Progenitor cell of endocrine pancreas (in vitro differentiated cells): ENCODE measurements at places on chromosomes 3 and 15. TPM values are rescaled to one million over a fixed set of nuclear protein-coding genes. Genes with fewer than 3 reads are reported as not detected.

DNA sequence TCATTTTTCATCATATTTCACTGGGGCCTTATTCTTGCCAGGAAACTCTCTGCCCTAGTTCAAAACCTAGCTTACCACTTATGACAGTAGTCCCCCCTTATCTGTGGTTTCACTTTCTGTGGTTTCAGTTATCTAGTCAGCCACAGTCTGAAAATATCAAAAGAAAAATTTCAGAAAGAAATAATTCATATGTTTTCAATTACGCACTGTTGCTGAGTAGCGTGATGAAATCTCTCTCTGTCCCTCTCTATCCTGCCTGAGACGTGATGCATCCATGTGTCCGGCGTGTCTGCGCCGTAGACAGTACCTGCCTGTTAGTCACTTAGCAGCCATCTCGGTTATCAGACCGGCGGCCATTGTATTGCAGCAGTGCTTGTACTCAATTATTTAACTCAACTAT, 369.9 kb upstream of the MCTP2 start:
- no peak for DNase-seq
- H3K4me1 ChIP-seq: no peaks in the 10 kb centered on the region
- H3K27me3 ChIP-seq: peaks cover 14% of the 10 kb centered on the region
- no peaks in the 10 kb centered on the region for H3K36me3 ChIP-seq
- H3K27ac ChIP-seq: no peak overlapping the region

- no peaks in the 10 kb centered on the region for H3K36me3 ChIP-seq
- H3K27me3 ChIP-seq: no peaks in the 10 kb centered on the region
- no peak overlapping the region for H3K4me3 ChIP-seq
- no peak overlapping the region for H3K27ac ChIP-seq
Measured at GRCh38 chr15:62894322-62895085, 148.0 kb upstream of the TPM1 start.

- H3K27ac ChIP-seq: no peak overlapping the region
- H3K4me1 ChIP-seq: no peaks in the 10 kb centered on the region
- H3K27me3 ChIP-seq: no peaks in the 10 kb centered on the region
- H3K36me3 ChIP-seq: no peaks in the 10 kb centered on the region
Measured at GRCh38 chr3:17579289-17580031, 163.0 kb downstream of the TBC1D5 start.

DNA sequence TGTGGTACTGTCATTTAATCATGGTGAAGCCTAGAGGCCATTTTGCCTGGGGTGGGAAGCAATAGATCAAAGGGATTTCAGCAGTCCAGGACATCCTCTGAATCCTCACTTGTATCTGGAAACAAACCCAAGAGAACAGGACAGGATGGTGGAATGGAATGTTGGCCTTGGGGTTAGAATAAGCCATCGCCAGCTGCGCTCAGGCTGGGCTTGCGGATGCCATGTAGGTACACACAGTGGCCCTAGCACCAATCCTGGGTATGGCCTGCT, 76.5 kb upstream of the ALDH1A3 start:
- no peak overlapping the region for H3K4me3 ChIP-seq
- no peak overlapping the region for H3K27ac ChIP-seq
- H3K36me3 ChIP-seq: no peaks in the 10 kb centered on the region
- DNase-seq: no peak

DNA sequence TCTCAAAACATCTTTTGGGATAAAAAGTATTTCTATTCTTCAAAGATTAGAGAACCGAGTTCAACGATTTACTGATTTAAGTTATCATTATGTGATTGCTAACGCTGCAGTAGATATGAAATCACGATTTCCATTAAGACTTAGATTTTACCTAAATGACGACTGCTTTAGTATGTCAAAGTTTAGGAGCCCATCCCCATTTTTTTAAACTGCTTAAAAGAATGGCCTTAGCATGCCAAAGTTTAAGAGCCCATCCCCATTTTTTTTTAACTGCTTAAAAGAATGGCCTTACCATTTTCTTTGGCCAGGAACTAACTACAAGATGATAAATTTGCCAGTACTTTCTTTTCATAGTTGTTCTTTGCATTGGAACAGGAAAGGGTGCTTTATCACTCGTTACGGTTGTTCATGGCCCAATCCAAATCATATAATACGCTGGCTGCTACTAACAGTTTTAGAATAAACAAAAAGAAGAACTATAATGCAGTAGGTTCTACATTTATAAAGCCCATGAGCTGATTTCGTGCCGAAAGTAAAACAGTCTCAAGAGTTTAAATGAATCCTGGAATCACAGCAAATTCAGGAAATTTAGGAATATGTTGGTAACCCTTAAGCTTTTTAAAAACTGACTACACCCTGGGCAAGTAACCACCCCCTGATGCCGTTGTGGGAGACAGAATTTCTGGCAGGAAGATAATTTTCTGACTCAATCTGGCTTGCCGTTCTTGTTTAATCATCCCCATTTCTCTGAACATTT, 869 bp upstream of the TSC22D2 start:
- H3K4me3 ChIP-seq: peak overlapping the region; percentile 95
- H3K27me3 ChIP-seq: no peaks in the 10 kb centered on the region
- peaks cover 18% of the 10 kb centered on the region for H3K4me1 ChIP-seq
- peaks cover 1% of the 10 kb centered on the region for H3K36me3 ChIP-seq

GRCh38 chr3:178174201-178174915, 361.9 kb upstream of the KCNMB2 start:
- no peaks in the 10 kb centered on the region for H3K36me3 ChIP-seq
- no peak overlapping the region for H3K27ac ChIP-seq
- H3K27me3 ChIP-seq: no peaks in the 10 kb centered on the region
- peaks cover 1% of the 10 kb centered on the region for H3K4me1 ChIP-seq

- no peak for DNase-seq
- H3K36me3 ChIP-seq: peaks cover 5% of the 10 kb centered on the region
- H3K27me3 ChIP-seq: no peaks in the 10 kb centered on the region
- peaks cover 2% of the 10 kb centered on the region for H3K4me1 ChIP-seq
Measured at GRCh38 chr3:198028718-198029117, 68.7 kb downstream of the LMLN start.

The RETNLB gene
- total RNA-seq: not detected in 2 replicates

GRCh38 chr3:147414390-147415138, 5.4 kb downstream of the ZIC1 start:
- peak overlapping the region; percentile 5 for H3K27ac ChIP-seq
- peaks cover 7% of the 10 kb centered on the region for H3K4me1 ChIP-seq
- H3K27me3 ChIP-seq: peaks cover 91% of the 10 kb centered on the region
- no peaks in the 10 kb centered on the region for H3K36me3 ChIP-seq
- H3K4me3 ChIP-seq: no peak overlapping the region
- no peak for DNase-seq

The EIF4E3 gene
- 11.9 and 12.1 TPM in 2 replicates for total RNA-seq

DNA sequence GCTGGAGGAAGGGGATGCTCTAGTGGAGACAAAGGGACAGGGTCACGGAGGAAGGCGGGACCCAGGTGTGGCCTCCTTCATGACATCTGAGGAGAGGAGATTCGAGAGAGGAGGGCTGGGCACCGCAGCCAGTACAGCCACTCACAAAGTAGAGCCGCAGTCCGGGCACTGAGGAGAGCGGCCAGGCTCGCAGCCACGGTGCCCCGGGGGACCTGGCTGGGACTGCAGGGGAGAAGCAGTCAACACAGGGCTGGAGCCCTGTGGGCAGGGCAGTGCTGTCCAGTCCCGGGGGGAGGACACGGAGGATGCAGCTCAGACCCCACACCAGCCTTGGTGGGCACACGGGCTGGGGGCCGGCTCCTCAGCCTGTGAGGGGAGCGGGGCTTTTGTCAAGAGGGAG, 40.3 kb downstream of the HMCES start:
- H3K36me3 ChIP-seq: no peaks in the 10 kb centered on the region
- no peak overlapping the region for H3K4me3 ChIP-seq
- peaks cover 3% of the 10 kb centered on the region for H3K4me1 ChIP-seq
- no peak overlapping the region for H3K27ac ChIP-seq
- H3K27me3 ChIP-seq: no peaks in the 10 kb centered on the region

- DNase-seq: no peak
- no peak overlapping the region for H3K4me3 ChIP-seq
- H3K36me3 ChIP-seq: no peaks in the 10 kb centered on the region
- H3K27ac ChIP-seq: no peak overlapping the region
Measured at GRCh38 chr3:196192524-196193051, 18.6 kb downstream of the ZDHHC19 start.

DNA sequence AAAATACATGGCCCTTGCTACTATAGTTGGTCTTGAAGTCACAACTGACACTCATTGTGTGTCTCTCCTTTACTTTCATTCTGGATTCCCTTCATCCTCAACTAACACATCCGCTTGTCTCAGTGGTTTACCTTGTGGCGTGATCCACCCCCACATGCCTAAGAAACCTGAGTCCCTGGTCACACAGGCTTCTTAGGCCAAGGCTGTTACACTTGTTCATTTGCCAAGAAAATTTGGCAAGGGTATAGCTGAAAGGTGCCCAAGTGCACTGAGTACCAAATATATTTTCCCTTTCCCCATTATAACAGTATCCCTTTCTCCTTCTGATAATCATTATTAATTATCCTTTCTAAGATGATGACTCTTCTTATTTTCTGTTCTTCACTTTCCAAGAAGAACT, 207.6 kb upstream of the STAC start:
- peaks cover 2% of the 10 kb centered on the region for H3K4me1 ChIP-seq
- H3K27me3 ChIP-seq: peaks cover 2% of the 10 kb centered on the region
- H3K36me3 ChIP-seq: no peaks in the 10 kb centered on the region
- no peak overlapping the region for H3K27ac ChIP-seq

The KBTBD13 gene
- not detected in 2 replicates for total RNA-seq

DNA sequence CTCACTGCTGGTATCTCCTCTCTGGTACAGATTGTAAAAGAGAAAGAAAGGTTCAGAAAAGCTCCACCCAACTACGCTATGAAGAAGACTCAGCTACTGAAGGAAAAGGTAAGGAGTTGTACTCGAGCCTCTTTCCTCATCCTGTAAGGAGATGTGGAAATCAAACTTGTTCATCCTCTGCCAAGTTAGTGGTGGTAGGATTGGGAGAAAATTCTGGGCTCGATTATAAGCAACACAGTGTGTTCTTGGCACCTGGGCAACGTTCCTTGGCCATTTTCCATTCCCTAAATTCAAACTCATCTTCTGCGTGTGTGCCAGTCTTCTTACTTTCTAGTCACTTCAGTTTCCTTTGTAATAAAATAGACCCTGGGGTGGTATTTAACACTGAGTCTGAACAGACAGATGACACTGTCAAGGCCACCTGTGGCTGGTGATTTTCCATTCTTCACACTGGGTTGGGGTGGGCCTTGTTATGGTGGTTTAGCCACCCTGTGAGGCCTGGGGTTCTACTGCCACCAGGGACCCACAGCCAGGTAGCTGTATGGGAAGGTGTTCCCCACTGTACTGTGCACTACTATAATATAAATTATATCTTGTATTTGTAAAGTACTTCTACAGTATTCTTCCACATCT, 17.1 kb upstream of the ITPKA start:
- H3K4me3 ChIP-seq: no peak overlapping the region
- H3K4me1 ChIP-seq: no peaks in the 10 kb centered on the region
- DNase-seq: no peak
- H3K27ac ChIP-seq: no peak overlapping the region

DNA sequence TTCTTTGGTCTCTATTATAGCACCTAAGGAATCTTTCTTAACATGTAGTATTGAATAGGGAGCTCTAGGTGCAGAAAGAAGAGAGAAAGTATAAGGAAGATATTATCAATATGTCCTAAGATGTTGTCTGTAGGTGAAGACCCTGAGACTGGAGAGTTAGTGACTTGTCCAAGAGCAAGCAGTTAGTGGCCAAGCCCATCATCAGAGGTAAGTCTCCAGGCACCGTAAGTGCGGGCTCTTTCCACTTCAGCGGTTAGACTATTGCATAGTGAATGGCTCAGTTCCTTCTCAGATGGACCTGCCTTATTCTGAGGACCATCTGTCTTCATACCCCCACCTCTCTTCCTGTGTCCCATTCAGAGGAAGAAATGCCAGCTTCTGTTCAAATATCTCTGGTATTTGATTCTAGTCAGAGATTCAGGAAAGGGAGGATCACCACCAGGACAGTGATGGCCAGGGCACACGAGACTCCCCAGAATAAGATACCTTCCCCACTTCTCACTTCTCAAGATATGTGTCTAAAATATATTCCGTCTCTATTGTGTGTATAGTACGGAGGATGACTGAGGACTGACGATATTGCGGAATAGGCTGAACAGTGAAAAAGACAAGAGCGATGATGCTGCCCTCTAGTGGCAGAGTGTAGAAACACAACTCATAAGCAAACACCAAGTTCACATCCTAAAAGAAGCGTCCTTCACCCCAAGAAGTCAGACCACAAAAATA, 19.1 kb upstream of the ADGRG7 start:
- no peaks in the 10 kb centered on the region for H3K36me3 ChIP-seq
- H3K27me3 ChIP-seq: no peaks in the 10 kb centered on the region
- DNase-seq: peak; percentile 24
- H3K27ac ChIP-seq: no peak overlapping the region
- H3K4me3 ChIP-seq: no peak overlapping the region

GRCh38 chr3:46559091-46559704, 6.9 kb downstream of the LRRC2 start:
- no peak overlapping the region for H3K27ac ChIP-seq
- DNase-seq: no peak
- H3K4me3 ChIP-seq: peak overlapping the region; percentile 77
- H3K4me1 ChIP-seq: peaks cover 7% of the 10 kb centered on the region
- H3K36me3 ChIP-seq: no peaks in the 10 kb centered on the region

DNA sequence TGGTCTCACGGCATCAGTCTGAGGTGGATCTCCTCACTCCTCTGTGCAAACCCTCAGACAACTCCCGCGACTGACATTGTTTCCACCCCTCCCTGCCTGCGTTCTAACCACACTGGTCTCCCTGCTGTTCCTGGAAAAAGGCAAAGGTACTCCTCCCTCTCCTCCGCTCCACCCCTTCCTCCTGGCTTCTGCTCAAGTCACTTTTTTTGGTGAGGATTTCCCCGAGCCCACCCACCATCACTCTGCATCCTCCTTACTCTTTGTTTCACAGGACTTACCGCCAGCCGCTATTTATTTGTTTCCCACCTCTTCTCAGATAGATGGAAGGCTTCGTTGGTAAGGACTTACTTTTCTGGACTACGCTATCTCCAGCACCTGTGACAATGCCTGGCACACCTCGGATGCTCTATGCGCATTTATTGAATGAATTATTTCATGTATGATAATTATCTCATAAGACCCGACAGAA, 25.6 kb downstream of the PRR23E start:
- no peak overlapping the region for H3K27ac ChIP-seq
- H3K4me3 ChIP-seq: no peak overlapping the region
- no peaks in the 10 kb centered on the region for H3K4me1 ChIP-seq
- no peaks in the 10 kb centered on the region for H3K36me3 ChIP-seq
- H3K27me3 ChIP-seq: peaks cover 13% of the 10 kb centered on the region
- DNase-seq: no peak
